DMS153 (cell line): ENCODE measurements at places on chromosomes 6 and 20.

- DNase-seq = peak; percentile 41
Observed at GRCh38 chr6:99349171-99350141, at the start of gene FAXC. Gene FAXC (minus strand): TSS chr6:99349674. CDS start chr6:99349372, 302 bp downstream.

- no peak for DNase-seq
Observed at GRCh38 chr6:108295676-108296075, 822 bp downstream of the AFG1L start.

- DNase-seq = no peak
Observed at GRCh38 chr6:9623985-9624384, 790.9 kb downstream of the TFAP2A start.

DNA sequence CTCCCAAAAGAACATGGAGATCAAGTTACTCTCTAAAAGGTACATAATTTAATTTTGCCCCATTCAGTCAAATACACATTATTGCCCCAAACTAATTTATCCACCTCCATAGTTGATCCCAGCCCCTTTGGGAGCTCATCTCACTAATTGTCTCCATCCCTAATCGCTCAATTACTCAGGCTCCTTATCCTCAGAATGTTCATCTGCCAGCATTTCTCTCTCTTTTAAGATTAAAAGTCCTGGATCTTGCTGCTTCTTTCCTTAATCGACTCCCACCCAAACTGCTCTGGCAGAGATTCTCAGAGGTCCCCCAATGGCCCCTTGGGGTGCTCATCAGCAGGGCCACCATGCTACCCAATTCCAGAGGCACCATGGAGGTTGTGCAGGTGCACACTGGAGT lies 18.4 kb upstream of the NNAT start:
- no peak for DNase-seq

DNA sequence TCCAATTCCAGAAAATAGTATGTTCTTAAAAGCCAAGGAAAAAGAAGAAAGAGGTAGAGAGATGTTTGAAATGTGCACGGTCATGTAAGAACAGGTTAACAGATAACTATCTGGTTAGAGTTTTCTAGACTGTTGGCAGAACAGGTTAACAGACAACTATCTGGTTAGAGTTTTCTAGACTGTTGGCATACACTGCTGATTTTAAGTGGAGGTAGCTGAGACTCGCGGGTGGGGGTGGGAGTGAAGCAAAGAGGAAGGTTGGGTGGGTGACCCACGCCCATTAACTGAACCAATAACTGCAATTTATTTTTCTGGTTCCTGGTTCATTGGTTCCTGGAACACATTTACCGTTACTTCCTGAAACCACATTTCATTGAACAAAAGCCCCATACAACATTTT lies 157.5 kb downstream of the ELOVL4 start:
- no peak for DNase-seq

GRCh38 chr6:146770965-146771735 lies 172.4 kb downstream of the ADGB start:
- no peak for DNase-seq

- no peak for DNase-seq
Observed at GRCh38 chr6:73873081-73873480, 177.1 kb downstream of the CD109 start.

- peak; percentile 43 for DNase-seq
Observed at GRCh38 chr6:151389618-151390275, 1.6 kb downstream of the ZBTB2 start.

DNA sequence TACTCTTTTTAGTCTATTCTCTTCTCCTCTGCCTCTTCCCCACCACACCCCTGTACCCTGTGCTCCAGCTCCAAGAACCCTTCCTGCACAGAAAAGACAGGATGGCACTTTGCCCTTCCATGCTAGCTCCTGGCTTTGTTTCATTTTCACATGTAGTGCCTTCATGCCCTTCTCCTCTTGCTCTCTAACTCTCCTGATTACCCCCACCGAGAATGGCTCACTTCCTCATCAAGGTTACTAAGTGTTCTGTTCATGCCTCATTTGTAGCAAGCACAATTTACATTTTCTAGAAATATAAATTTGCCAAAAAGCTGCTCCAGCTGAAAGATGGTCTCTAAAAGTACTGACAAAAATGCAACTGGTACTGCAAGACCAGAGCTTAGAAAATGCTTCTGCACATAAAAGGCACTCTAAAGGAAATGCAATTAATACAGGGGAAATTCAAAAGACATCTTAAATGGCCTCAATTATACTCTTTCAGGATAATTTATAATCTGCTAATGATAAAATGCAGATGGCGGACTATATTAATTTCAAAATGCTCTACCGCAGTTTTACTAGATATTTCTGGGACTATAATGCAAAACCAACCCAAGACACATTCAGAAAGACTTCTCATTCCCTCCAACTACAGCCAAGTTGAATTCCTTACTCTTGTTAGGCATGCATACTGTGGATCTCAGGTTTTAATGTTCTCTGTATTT lies 570.2 kb downstream of the PRKN start:
- no peak for DNase-seq

DNA sequence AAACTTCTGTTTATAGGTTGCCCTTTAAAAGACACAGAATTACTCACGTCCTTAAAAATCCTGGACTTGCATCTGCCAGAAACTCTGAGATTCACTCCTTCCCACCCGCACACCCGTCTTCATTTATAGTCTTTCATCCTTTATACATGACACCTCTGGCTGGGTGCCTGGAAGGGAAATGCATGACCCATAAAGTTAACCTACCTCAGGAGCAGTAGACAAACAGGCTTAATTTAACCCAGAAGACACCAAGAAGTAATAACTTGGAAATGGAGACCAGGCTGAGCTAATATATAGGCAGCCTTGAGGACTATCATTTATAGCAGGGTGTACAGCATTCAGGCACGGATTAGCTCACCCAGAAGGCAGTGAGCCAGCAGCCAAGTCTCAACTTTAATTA lies 429.0 kb upstream of the NRSN1 start:
- DNase-seq = no peak

DNA sequence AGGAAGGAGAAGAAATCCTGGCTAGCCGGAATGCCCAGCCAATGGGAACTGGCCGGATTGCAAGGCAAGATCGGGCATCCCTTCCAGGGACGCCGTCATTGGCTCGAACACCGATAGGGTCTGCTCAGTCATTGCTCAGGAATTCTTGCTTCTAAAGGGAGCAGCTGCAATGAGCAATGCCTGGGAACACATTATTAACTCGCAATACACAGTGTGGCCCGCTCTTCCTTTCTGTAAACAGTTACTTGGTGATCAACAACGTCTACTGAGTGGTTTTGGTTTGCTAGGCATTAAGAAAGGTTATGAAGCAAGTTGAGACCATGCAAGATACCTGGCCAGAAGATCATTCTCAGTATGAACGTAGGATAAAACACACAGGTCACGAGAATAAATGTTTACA lies 165.4 kb upstream of the CITED2 start:
- no peak for DNase-seq

DNA sequence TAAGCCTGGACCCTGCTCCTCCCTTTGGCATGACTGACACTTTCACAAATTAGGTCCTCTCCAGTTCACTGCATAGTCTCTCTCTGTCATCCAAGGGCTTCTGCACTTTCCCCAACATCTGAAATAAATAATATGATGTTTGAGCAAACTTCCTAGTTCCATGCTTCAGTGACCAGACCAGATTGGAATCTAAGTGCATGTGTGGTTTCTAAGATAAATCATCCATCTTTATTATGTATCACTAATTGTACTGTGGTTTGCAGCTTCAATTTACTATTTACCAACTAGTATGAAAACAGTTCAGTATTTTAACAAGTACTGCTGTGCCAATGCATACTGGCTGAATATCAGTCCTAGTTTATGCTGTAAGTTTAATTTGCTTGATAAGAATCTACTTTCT lies 18.7 kb downstream of the SESN1 start:
- no peak for DNase-seq

DNA sequence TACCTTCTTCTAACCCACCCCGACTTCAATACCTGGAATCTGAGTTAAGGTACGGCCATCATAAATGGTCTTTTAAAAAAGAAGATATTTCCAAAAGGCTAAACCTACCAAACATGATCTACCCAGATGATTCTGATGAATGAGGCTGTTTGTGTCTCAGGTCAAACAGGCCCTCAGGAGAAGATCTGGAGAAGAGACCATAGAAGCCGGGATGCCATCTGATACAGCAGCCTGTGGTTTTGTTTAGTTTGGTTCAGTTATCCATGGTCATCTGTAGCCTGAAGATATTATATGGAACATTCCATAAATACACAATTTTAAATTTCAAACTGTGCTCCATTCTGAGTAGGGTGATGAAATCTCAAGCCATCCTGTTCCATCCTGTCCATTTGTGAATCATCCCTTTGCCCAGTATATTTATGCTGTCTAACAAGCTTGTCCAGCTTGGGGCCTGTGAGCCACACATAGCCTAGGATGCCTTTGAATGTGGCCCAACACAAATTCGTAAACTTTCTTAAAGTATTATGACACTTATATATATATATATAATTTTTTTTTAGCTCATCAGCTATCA lies 4.0 kb upstream of the CAP2 start:
- DNase-seq = no peak

DNA sequence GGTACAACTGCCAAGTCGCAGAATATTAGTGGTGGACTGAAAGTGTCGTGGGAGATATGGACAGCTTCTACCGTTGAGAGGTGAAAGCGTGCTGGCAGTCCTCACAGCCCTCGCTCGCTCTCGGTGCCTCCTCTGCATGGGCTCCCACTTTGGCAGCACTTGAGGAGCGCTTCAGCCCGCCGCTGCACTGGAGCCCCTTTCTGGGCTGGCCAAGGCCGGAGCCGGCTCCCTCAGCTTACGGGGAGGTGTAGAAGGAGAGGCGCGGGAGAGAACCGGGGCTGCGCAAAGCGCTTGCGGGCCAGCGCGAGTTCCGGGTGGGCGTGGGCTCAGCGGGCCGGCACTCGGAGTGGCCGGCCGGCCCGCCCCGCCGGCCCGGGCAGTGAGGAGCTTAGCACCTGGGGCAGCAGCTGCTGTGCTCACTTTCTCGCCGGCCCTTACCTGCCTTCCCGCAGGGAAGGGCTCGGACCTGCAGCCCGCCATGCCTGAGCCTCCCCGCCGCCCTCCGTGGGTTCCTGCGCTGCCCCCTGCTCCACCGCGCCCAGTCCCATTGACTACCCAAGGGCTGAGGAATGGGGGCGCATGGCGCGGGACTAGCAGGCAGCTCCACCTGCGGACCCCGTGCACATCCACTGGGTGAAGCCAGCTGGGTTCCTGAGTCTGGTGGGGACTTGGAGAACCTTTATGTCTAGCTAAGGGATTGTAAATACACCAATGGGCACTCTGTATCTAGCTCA lies 47.2 kb upstream of the MBOAT1 start:
- no peak for DNase-seq

DNA sequence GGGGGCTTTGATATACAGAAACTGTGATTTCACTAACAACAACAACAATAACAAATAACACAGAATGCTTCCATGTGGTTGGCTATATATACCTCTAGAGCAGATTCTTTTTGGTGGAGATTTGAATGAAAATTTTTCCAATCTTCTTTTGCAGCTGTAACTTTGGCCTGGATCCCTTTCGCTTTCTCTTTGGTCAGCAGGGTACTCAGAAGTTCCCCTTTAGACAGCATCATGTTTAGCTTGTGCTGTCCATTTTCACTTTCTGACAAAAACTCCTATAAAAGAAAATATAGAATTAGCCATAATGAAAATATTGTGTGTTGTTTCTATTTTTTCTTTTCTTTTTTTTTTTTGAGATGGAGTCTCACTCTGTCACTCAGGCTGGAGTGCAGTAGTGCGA lies 264.2 kb downstream of the SYNE1 start:
- no peak for DNase-seq

- DNase-seq = no peak
Observed at GRCh38 chr6:87922947-87923330, 124.7 kb upstream of the SPACA1 start.

DNA sequence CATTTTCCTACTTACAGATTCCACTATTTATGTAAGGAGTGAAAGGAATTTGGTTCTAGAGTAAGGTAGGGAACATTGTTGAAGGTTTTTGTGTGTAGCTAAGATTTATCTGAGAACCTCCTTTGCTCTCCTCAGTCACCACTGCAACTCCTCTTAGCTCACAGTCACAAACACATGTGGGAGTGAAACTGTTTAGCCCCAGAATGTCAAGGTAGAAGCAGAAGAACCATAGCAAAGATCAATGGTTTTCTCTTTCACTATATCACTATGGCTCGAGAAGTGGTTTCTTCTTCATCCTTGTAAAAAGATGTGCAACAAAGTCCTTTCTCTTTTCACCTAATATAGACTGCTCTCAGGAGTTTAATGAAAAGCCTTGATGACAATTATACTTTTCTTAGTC lies 6.5 kb upstream of the DEFB112 start:
- DNase-seq = no peak

DNA sequence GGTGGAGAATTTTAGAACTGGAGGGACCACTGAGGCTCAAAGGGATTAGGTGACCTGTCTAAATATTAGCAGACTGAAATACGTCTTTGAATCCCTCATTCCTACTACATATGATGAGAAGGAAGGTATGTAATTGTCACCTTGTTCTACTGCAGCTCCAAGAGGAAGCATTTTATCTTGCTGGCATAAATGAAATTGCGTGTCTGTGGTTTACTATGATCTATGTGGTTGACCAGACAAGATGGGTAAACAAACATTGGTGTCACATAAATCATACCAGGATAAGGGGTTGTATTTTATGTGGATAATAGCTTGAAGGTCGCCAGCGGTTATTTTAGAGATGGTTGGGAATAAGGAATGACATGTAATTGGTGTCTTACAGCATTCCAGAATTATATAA lies 78.2 kb downstream of the LAMA4 start:
- DNase-seq = peak; percentile 29

DNA sequence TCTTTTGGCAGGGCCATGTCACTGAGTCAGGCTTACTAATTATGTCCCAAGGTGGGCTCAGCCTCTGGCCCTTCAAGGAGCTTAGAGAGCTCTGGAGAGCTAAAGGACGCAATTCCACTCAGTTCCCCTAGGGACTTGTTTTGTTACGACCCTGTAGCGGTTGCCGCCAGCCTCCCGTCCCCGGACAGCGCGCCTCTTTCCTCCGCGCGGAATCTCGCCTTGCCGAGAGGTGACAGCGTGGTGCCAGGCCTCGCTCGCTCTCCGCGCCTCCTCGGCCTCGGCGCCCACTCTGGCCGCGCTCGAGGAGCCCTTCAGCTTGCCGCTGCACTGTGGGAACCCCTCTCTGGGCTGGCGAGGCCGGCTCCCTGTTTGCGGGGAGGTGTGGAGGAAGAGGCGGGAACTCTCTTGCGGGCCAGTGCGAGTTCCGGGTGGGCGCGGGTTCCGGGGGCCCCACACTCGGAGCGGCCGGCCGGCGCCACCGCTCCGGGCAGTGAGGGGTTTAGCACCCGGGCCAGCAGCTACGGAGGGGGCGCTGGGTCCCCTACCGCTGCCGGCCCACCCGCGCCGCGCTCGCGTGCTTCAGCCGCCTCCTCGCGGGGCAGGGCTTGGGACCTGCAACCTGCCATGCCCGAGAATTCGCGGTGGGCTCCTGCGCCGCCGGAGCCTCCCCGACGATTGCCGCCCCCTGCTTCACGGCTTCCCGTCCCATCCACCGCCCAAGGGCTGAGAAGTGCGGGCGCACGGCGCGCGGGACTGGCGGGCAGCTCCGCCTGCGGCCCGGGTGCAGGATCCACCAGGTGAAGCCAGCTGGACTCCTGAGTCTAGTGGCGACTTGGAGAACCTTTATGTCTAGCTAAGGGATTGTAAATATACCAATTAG lies 9.9 kb upstream of the ZNF311 start:
- no peak for DNase-seq
